ENCODE measurements at places on chromosomes 7 and 10.
A peak's percentile ranks its signal among the peaks of the same experiment; 100 is the strongest.

DNA sequence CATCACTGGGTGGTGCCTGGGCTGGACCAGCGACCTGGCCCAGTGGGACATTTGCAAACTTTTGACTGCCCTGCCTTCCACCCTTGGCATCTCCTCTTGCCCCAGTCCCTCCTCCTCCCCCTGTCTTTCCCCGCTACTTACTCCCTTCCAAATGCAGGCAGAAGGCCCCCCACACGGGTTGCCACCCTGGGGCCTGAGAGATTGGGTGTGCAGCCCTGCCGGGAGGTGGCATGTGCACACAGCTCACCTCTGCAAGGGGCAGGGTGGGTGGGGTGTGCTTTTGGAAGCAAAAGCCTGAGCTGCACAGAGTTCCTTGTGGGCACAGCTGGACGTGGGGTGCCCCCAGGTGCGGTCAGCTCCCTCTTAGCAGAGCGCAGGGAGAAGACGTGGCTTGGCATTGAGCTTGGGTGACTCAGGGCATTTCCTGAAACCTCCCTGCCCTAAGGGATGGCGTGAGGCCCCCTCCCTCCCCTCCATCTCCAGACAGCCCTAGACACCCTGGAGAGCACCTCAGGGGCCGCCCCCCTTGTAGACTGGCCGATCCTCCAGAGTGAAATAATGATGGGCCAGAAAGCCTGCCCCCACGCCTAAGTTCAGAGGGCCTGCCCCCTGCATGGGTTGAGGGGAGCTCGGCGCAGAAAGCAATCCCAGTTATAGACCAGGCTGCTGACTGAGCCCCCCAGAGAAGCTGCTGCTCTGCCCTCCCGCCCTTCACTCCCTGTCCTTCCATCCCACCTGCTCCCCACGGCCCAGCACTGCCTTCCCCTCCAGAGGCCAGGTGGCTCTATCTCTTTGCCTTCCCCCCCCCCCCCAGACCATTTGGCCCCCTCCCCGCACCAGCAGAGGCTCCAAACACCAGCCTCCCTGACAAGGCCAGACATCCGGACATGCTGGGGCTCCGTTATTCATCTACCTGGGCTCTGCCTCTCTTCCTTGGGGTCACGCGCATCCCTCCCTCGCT, 2.3 kb upstream of the SHH start:
- no peak for DNase-seq

DNA sequence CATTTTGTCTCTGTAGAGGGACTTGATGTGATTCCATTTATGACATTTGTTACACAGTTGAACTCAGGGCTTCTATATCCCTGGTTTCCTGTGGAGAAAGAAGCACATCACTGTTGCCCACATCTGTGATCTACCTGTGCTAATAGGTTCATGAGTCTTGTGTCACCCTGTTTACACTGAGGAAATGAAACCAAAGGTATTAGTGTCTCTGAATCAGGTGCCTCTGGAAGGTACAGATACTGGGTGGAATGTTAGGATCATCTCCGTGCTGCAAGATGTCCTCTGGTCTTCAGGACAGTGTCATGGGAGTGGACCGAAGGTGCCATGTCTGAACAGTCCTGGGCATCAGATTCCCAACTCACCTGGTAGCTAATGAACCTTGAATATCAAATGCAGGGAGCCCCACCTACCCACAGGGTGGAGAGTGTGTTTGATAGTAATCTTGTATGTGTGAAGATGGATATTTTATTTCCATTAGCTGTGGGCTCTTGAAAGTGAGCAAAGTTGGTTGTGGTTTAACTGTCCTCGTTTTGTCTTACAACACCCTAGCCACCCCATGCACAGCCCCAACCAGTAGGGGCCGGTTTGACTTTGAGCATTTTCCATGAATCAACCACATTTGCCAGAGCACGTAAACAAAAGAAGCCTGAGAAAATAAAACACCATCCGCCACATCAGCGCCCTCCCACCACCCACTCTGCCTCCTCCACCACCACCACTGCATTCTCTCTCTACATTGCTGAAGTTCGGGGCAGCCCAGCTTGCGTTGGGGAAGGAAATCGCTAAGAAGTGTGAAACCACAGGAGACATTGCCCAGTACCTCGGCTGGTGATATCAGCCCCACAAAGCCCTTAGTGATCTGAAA, 40.7 kb downstream of the TARP start:
- peak; percentile 98 for DNase-seq

- no peak for DNase-seq
These were observed 13.1 kb upstream of the TMEM213 start for GRCh38 chr7:138784692-138785091.

- no peak for DNase-seq
These were observed 135.7 kb downstream of the GRK5 start for GRCh38 chr10:119343011-119343601.

GRCh38 chr10:83193026-83193425, 946.3 kb upstream of the GHITM start:
- no peak for DNase-seq

DNA sequence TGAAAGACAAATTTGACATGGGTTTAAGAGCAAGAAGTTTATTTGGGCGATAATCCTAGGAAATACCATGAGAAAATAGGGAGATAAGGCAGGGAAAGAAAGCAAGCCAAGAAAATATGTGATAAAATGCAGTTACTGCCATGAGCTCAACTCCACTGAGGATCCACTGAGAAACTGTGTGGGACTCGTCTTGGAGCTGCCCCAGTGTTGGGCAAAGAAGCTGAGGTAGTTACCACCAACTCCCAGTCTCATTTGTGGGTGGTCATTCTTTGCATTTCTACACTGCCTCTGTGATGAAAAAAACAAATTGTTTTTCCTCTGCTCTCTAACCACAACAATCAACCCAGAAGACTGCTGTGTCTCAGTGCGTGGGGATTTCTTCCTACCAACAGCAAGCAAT, 498.2 kb downstream of the PLXDC2 start:
- DNase-seq, result no peak

DNA sequence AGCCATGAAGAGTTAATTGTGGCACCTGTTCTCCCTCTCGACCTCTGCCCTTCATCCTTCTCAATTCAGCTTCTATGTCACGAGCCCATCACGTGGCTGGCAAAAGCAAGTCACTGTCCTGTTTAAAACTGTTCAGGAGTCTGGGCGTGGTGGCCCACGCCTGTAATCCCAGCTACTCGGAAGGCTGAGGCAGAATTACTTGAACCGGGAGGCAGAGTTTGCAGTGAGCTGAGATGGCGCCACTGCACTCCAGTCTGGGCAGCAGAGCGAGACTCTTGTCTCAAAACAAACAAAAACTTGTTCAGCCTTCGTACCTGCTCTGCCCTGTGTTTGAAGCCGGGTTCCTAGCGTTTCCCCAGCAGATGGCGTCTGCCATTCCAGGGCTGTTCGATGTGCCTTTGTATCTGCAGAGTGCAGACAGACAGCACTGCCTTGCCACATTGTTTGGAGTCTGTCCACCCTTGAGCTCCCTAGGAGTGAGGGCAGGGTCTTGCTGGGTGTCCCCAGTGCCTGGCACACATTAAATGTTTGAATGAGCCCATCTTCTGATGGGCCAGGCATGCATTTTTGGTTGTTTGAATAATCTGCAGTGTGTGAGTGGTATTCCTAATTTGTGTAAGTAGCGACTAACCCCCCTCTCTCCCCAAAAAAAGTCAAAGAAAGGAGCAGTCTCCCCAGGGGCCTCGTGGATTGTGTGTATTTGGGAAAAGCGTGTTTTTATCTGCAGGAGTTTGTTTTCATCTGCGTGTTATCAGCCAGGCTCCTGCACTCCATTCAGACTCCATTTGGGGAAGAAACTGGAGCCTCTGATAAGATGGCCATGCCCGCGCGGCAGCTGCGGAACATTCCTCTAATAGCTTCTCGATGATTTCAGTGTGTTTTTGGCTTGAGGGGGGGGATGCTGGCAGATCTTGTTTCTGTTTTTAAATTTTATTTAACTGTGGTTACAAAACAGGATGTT, 61.2 kb downstream of the DNAJB6 start:
- DNase-seq, result no peak

GRCh38 chr10:36574207-36574606, 551.2 kb upstream of the ANKRD30A start:
- DNase-seq, result no peak

- no peak for DNase-seq
These were observed 39.4 kb downstream of the PLAU start for GRCh38 chr10:73950155-73950948.

DNA sequence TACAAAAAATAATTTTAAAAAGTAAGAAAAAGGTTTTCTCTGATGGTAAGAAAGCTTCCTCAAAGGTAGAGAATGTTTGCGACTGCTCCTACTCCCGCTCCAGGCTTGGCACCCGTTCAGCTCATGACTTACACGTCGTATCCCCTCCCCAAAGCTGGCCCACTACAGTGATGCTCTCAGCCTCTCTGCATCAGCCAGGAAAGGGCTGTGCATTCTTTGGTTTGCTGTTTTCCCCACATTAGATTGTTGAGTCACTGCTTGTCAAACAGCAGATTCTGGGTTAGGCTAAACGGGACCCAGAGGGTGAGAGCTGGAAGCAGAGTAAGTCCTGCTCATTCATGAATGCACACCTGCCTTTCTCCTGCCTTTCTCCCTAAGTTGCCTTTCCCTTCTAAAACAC, 54.7 kb upstream of the NMT2 start:
- DNase-seq, result no peak

GRCh38 chr10:131760416-131761166, 140.2 kb upstream of the PPP2R2D start:
- DNase-seq, result no peak

DNA sequence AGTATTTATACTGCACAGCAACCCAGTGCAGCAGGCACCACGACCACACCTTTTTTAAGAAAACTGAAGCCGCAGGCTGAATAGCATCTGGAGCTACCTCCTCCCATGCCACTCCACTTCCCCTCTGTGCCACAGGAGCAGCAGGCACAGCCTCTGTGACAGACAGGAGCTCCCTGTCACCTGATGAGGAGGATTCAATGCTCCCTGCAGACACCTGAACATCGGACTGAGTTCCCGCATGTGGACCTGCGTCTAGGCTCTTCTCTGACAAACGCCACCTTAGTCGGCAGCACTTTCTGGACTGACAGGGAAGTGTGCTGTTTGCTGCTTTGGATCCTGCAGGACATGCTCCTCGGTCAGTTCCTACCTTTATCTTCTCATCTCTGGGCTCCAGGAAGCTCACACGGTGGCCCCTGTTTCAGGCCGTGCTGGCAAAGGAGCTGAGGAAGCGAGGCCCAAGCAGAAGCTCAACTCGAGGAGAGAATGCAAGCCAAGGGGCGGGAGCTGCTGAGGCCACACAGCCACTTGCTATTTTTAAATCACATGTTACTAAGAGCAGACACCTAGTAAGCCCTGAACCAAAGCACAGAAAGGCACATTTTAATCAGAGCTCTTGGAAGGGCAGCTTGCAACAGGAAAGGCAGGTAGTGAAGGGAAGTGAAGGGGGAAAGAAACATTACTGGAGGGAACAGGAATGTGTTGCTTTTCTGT, 56.6 kb downstream of the VOPP1 start:
- DNase-seq, result no peak

DNA sequence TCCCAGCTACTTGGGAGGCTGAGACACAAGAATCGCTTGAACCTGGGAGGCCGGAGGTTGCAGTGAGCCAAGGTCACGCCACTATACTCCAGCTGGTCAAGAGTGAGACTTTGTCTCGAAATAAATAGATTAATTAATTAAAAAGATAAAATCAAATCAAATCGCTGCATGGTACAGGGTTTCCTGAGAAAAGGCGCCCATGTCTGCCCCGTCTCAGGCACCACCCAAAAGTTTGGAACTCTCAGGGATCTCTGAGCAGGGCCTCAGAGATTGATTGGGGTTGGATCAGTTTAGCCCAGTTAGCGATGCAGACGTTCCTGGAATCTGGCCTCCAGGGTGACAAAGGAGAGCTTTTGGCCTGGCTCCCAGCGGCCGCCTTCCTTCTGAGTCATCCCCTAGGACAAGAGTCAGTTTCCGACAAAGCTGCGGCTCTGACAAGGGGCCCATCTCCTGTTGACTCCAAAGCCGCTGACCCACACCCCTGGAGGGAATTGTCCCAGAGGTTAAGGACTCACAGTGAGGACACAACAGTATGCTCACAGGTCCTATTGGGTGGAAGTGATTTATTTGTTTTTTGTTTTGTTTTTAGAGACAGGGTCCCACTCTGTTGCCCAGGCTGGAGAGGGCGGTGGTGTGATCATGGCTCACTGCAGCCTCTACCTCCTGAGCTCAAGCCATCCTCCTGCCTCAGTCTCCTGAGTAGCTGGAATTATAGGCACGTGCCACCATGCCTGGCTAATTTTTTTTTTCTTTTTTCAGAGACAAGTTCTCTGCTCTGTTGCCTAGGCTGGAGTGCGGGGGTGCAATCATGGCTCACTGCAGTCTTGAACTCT, 6.8 kb downstream of the ORAI2 start:
- no peak for DNase-seq

GRCh38 chr7:99012722-99013121, 131.2 kb downstream of the SMURF1 start:
- DNase-seq, result no peak

- no peak for DNase-seq
These were observed 1060.6 kb upstream of the AUTS2 start for GRCh38 chr7:68537774-68538071.

GRCh38 chr7:107446988-107447387, 22.9 kb upstream of the GPR22 start:
- no peak for DNase-seq

GRCh38 chr10:36263871-36264270, 621.8 kb upstream of the FZD8 start:
- no peak for DNase-seq

DNA sequence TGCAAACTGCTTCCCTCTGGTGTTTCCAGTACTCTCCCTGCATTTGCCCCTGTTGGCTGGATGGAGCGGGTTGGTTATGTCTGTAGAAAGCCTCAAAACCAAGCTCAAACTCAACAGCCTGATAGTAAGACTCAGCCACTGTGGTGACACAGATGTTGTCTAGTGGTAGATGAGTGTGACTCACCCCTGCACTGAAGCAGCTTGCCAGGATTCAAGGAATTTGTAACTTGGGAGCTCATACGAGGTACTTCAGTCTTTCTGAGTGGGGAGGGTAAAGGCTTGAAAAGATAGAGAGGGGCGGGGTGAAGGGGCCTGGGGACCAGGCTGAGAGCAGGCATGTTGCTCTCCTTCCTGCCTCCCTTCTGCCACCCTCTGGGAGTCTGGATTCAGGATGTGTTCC, 22.9 kb upstream of the AQP1 start:
- peak; percentile 2 for DNase-seq

- no peak for DNase-seq
These were observed 3.9 kb downstream of the BBIP1 start for GRCh38 chr10:110915035-110915434.

- DNase-seq, result no peak
These were observed 36.7 kb upstream of the BTBD16 start for GRCh38 chr10:122234416-122234815.

- DNase-seq, result no peak
These were observed 71.2 kb downstream of the MINPP1 start for GRCh38 chr10:87575851-87576250.

- DNase-seq, result no peak
These were observed 13.2 kb upstream of the IFRD1 start for GRCh38 chr7:112437072-112437471.

- no peak for DNase-seq
These were observed 767.2 kb downstream of the REEP3 start for GRCh38 chr10:64288404-64288803.

Measured in MV-4-11 (cell line).